ENCODE measurements at places on chromosomes 13 and 19.
A peak's percentile ranks its signal among the peaks of the same experiment; 100 is the strongest.

GRCh38 chr13:59409634-59410200 lies 754.0 kb downstream of the DIAPH3 start:
- DNase-seq = no peak

GRCh38 chr13:114152831-114153371 lies 20.5 kb upstream of the RASA3 start:
- DNase-seq = no peak

GRCh38 chr13:52319876-52320275 lies 86.1 kb downstream of the THSD1 start:
- DNase-seq = no peak

GRCh38 chr19:41299046-41299754 lies 10.8 kb upstream of the CCDC97 start:
- no peak for DNase-seq

GRCh38 chr19:30309905-30310601 lies 62.1 kb upstream of the ZNF536 start:
- DNase-seq = no peak

DNA sequence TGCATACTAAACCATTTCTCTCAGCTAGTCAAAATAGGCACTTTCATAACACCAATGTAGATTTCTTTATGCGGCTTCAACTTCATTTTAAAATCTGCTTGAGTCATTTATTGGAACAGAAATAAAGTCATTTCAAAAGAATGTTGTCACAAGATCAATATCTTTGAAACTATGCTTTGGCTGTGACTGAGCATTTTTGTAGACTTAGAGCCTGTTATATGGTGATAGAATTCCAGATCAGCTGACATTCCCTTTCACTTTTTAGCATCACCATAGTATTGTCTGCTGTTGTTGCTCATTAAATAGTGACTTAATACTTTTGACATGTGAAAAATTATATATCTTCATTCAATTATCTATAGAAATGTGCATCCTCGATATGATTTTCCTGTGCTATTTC lies 279.2 kb upstream of the PRR20A start:
- no peak for DNase-seq

DNA sequence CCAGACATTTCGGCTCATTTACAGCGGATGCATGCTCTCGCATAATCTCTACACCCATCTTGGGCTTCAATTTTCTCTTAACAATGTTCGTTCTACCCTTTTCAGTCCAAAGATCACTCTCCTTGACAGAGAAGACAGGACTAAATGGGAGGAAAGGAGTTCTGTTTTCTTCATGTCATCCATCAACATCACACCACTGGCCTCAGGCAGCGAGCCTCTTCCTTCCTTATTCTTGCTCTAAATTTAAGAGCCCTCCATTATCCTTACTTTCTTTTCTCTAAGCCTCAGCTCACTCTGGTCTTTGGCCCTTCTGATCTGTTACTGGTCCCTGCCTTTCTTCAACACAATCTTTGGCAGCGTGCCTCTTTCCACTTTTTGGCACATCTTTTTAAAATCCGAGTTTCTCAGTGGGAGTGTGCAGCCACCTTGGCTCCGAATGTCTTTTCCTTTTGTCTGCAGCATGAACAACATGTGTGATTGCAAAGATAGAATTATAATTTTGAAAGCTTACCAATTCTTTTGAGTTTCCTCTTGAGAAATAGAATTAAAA lies 98.7 kb downstream of the FAM216B start:
- DNase-seq = no peak

DNA sequence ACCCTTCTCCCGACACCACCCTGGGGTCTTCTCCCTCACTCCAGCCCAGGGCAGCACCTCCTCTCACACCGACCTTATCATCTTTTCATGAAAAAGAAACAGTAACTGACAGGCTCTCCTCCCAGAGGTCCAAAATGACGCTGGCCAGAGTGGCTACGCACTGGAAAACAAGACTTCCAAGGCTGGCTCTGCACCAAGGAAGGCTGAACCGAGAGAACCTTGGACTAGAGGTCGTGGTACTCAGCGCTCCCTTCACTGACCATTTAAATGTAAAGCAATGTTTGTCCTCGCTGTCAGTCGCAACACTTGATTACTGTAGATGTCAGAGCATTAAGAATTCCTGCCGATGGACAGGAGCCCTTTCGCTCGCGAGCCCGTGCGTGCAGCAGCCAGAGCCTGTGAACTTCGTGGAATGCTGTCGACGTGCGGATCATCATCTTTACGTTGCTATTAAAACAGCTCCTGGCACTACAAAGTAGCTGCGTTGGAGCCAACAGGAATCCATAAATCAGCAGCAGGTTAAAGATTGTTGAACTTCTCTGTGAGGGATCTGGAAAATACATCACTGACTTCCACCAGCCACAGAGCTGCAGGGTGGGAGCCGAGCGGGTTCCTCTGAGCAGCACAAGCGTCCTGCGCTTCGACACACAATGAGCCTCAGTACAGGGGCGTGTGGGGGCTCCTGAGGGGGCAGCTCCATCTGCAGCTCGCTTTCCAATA lies 125.5 kb upstream of the MCF2L start:
- no peak for DNase-seq

GRCh38 chr13:41409611-41410010 lies 47.7 kb upstream of the RGCC start:
- no peak for DNase-seq

DNA sequence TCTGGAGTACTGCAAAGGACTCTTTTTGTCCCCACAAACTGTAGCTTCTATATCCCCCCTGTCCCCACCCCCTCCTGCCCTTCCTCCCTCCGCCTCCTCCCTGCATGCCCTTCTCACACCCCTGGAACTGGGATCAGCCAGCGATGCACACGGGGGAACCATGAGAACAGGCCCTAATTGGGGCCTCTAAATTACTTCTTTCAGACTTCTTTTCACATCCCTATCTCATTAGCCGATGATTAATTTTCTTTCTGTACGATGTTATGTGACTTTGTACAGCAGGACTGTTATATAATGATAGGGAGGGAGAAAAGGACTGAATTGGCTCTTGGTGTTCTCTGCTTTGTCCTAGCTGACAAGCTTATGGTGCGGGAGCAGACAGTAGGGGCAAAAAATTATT lies 347.5 kb downstream of the DNAJC15 start:
- no peak for DNase-seq

DNA sequence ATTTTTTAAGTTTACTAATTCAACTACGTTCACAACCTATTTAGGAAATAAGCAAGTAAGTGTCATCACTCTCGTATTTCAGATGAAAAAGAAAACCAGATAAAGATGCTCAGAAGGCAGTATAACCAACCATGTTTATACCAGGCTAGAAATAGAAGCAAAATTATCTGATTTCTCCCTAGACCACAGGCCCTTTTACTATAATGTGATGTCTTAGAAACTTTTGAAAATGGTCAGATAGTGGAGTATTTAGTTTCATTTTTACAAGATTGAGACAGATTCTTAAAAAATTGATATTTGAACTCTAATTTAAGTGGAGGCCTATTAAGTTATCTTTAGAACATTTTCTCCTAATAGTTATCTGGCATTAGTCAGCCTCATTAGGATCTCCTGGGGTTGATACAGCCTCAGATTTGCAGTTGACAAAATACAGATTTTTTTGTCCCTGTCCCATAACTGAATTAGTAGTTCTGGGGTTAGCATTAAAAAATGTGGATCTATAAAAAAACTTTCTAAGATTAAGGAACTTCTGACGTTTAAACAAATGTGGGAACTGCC lies 818.7 kb upstream of the PCDH9 start:
- no peak for DNase-seq

- DNase-seq = no peak
These were observed 31.4 kb downstream of the LHFPL6 start for GRCh38 chr13:39571502-39572092.

DNA sequence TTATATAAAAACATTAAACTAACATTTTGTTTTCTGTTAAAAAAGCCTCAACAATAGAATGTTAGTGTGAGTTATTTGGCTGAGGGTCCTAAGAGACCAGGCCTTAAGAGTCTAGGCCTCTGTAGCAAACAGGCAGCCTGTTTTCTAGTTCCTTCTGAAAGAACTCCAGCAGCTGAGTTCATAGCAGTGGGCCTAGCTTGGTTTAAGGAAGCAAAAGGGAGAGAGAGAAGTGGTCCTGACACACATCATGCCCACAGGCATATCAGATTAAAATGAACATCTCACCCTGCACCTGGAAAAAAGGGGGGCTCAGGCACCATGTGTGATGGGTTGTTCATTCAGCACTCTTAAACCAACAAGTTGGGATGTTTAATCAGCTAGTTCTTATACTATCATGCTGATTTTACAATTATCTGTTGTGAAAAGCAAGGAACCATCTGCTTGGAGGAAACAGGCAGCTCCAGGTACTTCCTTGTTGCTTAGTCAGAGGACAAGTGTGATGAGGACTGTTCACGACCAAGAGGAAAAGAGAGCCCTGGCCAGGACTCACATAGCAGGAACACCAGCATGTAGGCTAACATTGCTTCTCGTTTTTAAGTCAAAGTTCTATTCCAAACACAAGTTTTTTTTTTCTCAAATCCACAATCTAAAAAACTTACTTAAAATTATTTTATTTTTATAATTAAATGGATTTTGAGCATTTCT lies 81.3 kb upstream of the FRY start:
- no peak for DNase-seq

DNA sequence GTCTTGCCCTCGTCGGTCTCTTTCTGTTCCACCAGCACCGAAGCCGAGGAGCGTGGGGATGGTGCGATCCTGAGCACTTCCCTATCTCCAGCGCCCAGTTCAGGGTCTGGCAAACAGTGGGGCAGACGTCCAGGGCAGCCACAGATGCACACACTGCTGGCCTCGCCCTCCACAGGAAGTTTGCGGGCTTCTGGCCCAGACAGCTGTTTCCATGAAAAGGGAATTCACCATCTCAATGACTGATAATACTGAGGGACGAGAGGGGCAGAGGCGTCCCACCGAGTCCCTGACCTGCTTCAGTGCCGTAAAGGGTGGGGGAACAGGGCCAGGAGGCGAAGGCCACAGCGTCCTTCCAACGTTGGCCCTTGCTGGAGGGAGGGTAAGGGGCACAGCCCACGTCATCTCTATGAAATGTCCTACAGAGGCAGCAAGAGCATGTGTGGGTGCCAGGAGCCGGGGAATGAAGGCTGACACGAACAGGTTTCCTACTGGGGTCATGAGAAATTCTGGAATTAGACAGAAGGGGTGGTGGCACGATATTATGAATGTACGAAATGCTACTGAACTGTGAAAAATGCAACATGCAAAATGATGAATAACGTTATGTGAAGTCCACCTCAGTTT lies 19.5 kb downstream of the SHC2 start:
- no peak for DNase-seq

GRCh38 chr19:40605216-40605971 lies 4.2 kb downstream of the LTBP4 start:
- peak; percentile 56 for DNase-seq

- no peak for DNase-seq
These were observed 1.3 kb downstream of the TSKS start for GRCh38 chr19:49761625-49762311.

GRCh38 chr19:47445937-47446402 lies 25.7 kb downstream of the SLC8A2 start:
- DNase-seq = peak; percentile 33

- no peak for DNase-seq
These were observed 19.7 kb downstream of the ZNF567 start for GRCh38 chr19:36707134-36707533.

- DNase-seq = no peak
These were observed 20.0 kb upstream of the ZSCAN18 start for GRCh38 chr19:58117841-58118575.

- DNase-seq = no peak
These were observed 9.8 kb downstream of the FZR1 start for GRCh38 chr19:3515891-3516422.

DNA sequence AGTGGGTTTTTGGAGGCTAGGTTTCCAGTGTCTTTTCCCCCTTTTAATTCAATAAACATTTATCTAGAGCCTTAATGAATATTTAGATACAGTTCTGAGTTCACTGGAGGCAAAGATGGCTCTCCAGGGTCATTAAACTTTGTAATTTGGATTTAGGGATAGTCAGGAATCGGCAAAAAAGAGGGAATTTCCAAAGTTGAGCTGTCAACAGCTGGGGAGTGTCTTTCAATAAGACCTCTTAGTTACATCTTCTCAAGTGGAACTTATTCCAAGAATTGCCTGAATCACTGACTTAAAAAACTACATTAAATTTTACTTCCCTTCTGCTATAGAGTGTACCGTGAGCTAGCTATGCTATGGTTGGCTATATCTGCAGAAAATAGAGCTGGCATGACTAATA lies 2.0 kb downstream of the LRCH1 start:
- no peak for DNase-seq

DNA sequence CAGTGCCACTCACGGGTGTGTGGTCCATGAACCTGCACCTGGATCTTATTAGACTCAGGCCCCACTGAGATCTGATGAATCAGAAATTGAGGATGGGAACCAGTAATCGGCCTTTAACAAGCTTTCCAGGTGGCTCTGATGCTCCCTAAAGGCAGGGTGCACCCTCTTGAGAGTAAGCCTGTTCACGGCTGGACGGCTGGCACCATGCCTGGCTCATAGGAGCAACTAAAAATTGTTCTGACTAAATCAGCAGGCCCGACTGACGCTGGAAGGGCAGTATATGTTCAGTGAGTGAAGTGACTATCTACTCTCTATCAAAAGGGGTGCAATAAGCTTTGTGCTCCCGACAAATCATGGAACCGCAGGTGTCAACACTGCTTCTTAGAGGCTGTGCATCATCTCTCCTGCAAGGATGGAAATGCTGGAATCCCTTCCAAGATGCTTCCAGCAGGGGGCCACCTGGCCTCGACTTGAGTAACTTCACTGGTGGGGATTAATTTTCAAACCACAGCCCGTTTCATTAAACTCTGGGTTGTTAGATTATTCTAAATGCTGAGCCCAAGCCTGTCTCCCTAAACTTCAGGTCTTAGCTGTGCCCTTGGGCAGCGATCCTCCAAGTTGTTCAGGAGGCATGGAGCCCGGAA lies 28.4 kb downstream of the TMTC4 start:
- DNase-seq = peak; percentile 76

GRCh38 chr19:40633207-40633606 lies 32.0 kb downstream of the LTBP4 start:
- no peak for DNase-seq

GRCh38 chr19:51207747-51208146 lies 17.1 kb upstream of the CD33 start:
- no peak for DNase-seq

DNA sequence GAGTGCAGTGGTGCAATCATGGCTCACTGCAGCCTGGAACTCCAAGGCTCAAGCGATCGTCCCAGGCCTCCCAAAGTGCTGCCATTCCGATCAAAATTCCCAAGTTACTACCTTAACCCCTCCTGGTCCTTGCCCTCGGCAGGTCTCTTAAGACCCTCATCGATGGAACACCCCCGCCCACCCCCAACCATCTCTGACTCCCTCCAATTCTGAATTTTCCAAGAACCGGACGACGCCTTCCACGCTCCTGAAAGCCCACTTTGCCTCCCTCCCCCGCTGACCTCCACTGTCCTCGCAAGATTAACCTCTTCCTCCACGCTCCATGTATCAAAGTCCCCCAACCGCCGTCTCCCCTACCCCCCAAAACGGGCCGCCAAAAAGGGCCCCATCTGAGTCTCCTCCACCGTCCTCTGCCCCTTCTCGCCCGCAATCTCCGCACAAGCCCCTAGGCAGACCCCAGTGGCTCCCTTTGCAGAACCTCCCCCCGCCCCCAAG lies 539 bp downstream of the DAPK3 start:
- DNase-seq = no peak
